ENCODE measurements at places on chromosomes 7 and 10.

GRCh38 chr7:32089256-32089655, 19.0 kb upstream of the PDE1C start:
- no peak for DNase-seq

GRCh38 chr7:94053532-94053931, 49.4 kb upstream of the BET1 start:
- no peak for DNase-seq

- DNase-seq = no peak
These were observed 10.4 kb upstream of the USP54 start for GRCh38 chr10:73601486-73601921.

DNA sequence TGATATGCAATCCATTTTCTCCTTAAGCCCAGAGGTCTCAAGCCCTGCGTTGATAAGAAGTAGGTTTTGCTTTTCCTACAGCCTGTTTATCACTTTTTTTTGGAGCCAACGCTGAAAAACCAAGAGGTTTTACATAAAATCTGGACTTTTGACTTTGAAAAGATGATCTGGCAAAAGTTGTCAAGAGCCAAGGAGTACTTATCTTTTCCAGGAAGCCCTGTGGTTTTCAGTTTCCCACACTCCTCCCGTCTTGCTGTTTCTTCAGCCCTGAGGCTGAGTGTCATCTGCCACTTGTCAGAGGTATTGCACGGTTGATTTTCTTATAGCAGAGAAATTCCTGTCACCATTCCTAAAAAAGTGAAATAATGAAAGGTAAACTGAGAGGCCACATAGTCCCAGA, 108.7 kb downstream of the TYW1 start:
- no peak for DNase-seq

- DNase-seq = no peak
These were observed 3.1 kb upstream of the PAPSS2 start for GRCh38 chr10:87656431-87657072.

DNA sequence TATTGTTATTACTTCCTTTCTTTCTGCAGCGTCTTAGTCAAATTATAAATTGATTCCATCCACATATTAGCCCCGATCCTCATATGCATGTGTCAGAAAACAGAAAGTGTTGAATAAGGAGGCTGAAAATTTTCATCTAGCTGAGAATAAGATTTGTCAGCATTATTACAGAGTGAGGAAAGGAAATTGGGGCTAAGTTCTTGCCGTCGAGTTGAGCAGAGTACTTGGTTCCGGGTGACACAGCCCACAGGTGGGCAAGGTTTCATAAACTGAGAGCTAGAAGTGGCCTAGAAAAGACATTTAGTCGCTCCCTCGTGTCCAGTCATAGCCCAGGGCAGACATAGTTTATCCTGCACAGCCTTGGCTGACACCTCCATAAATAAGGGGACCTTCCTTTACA, 461.7 kb upstream of the GALNT17 start:
- DNase-seq = no peak

- DNase-seq = no peak
These were observed 91.7 kb upstream of the IFRD1 start for GRCh38 chr7:112358513-112358912.

GRCh38 chr7:19242246-19242645, 97.0 kb upstream of the FERD3L start:
- no peak for DNase-seq

DNA sequence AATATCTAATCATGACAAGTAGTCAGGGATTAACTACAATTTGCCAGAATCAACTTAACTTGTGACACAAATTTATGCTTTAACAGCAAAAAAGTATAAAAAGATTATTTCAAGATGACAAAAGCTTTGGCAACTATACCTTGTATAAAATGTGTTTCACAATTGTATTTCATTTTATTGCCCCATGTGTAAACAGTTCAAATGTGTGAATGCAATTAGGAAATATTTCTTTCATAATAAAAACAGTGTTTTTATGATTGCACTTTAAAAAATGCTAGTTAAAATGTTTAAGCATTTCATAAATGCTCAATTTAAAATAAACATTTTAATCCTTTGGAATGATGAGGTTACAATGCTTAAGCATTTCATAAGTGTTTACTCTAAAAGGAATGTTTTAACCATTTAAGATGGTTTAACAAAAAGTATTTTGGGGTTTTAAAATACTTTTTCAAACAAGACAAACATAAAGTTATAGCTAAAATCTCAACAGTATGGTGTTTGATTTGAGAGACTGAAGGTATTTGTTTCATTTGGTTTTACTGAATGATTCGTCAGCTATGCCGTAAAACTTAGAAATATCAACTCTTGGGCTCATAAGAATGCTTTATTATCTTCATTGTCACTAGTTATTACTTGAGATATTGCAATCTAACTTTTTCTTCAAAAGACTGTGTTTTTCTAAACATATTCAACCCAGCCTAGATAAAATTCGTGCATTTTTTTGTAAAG, 50.1 kb downstream of the SFTPD start:
- DNase-seq = no peak

DNA sequence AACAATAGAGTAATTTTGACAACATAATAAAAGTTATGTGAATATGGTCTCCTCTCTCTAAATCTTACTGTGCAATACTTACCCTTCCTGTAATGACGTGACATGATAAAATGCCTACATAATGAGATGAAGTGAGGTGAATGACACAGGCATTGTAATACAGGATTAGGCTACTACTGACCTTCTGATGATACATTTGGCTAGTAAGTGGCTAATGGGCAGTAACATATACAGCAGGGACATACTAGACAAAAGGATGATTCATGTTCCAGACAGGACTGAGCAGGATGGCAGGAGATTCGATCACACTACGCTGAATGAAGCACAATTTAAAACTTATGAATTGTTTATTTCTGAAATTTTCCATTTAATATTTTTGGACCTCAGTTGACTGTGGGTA, 4.7 kb downstream of the C10orf88 start:
- no peak for DNase-seq

DNA sequence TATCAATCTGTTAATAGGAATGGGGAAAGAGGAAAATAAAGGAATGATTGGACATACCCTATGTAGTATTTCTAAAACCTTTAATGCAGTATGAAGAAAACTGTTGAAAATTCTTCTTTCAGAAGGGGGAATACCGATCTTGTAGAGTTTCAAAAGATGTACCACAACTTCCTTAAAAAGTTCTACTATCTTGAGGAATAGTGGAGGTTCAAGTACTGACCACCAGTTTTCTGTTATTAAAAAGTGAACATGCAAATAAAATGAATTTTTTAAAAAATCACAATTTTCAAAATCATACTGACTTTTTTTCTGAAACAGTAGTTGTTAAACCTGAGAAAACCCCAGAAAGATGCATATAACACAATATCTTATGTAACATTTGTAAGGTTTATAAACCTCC, 86.5 kb downstream of the HERC4 start:
- DNase-seq = no peak

DNA sequence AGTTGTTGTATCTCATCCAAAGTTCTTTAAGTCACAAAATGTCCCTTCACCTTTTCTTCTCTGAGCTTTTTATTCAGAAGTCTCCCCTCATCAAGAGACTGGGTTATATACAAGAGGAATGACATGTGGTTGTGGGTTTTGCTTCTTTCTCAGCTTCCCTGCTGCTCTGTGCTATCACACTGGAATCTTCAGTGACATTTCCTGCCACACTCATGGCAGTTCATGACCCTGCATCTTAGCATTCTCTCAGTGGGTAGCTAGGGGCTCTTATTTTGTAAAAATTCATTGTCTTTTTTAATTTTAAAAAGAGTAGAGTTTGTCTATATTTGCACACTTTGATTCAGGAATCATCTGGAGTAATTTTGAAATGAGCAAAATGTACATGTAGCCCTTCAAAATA, 236.9 kb upstream of the TMEM229A start:
- DNase-seq = no peak

- DNase-seq = no peak
These were observed 128.1 kb upstream of the VIPR2 start for GRCh38 chr7:159272739-159273138.

DNA sequence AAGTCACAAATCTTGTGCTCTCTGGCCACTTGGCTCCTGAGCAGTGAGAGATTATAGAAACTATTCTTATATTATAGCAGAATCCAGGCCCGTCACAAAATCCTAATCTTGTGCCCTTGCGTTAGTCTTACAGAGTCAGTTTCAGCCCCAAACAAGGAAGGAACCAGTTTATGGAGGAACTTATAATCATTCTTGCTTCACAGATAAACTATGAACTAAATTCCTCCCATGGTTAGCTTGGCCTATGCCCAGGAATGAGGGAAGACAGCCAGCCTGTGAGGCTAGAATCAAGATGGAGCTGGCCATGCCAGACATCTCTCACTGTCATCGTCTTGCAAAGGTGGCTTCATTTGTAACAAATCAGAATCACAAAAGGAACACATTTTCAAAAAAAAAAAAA, 199.7 kb upstream of the PITRM1 start:
- DNase-seq = no peak

DNA sequence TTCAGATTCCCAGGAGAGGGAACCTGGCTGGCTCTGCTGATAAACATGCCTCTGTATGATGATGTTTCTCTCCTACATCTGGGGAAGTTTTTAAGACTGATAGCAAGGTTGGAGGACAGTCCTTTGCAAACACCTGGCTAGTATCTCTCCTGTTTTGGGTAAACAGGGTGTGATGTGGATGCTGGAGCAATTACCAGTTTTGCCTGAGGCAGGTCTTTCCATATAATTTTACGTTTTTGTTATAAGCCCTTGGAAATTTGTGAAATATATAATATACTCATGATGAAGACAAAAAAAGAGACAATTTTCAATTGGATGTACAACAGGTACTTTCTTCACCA, 138.6 kb downstream of the ADAM22 start:
- no peak for DNase-seq

DNA sequence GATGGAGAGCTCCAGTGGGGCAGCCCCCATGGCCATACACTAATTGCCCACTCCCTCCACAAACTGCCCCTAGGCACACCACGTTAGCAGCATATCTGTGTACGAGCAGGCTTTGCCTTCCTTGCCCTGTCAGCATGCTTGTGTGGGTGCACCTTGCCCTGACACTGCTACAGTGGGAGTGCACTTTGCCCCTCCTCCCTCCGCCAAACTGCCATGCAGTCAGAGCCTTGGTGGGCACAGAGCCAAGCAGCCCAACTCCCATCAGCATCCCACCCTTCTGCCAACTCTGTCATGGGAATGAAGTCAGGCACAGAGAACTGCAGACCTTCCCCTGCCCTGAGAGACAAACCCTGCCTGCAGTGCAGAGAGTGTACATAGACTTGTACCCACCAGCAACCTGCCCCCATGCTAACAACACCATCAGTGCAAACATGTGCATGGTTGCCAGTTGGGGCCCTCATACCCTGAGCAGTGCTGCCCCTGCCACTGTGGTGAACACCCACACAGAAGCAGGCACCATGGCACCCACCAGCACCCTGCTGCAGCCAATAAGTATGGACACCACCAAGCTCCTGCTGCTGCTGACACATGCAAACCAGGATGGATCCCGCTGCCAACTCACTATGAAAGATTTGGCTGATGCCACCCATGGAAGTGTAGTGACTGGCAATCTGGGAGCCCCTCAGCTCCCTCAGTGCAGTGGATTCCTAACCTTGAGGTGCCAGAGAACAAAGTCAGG, 1197.7 kb upstream of the CELF2 start:
- DNase-seq = no peak

GRCh38 chr7:91062713-91063112, 201.5 kb upstream of the FZD1 start:
- DNase-seq = no peak

DNA sequence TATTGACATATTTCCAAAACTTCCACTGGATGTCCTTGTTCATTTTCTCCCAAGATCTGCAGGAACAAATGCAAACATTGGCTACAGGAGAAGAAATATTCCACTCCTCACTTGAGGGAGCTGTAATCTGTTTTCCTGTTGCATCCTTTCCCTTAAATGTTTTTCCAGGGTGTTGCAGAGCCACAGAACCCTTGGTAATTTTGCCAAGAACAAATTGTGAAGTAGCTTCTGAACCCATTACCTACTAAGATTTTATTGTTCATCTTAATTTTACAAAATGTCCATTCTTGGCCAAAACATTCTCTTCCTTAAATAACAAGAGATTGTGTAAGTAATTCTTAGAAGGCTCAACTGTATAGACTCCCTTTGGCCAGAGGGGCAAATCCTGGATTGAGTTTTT, 177.0 kb downstream of the GNAT3 start:
- DNase-seq = no peak

GRCh38 chr10:72540193-72540807, 85.6 kb downstream of the MICU1 start:
- DNase-seq = no peak

GRCh38 chr7:139341058-139341775, at the start of gene FMC1:
FMC1 (plus strand) TSS chr7:139341337; CDS start chr7:139341385, 48 bp downstream.
- DNase-seq = peak; percentile 89

- DNase-seq = no peak
These were observed 15.5 kb downstream of the TWIST1 start for GRCh38 chr7:19101909-19102308.

DNA sequence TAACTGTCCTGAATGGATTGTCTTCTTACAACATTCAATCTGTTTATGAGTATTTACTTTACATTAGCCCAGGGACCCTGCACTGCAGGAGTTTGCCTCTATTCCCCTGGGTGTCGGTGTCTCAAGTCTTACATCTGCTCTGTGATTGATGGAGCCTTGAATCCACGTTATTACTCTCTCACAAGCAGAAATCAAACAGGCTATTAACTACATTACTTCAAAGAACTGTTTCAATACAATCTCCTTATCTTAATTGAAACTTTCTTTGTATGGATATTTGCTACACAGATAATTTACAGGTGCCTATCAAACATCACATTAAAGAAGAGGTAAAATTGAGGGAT, 3.1 kb upstream of the ARID5B start:
- no peak for DNase-seq

DNA sequence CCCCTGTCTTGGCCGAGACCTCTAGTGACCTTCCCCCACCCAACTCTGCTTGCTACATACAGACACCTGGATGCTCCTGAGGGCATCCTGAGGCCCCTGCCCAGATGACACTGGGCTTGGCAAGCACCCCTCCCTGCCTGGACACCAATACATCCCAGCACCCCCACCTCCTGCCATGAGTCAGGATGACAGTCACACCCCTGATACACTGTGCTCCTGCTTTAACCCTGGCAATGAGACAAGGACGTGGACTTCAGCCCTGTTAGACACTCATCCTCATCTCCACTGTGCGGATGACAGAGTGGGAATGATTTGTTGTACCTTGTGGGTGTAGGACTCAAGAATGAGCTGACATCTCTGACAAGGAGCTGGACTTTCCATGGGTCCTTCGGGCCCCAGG, 186.3 kb upstream of the ADCY1 start:
- no peak for DNase-seq

DNA sequence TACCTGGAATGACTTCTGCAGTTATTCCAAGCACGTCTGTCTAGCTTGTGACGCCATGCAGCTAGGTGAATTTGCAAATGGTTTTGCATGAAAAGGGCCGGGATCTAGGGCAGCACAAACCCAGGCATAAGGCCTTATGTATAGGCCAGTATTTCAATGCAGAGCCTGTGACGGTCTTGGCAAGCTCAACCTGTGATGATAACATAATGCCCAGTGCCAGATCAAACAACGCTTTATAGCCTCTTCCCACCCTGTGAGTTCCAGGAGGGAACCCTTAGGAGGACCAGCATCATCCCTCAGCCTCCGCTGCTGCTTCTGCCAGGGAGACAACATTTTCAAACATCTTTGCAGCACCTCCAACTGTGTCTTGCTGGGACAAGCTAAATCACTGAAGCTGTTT, 390.7 kb downstream of the INHBA start:
- no peak for DNase-seq

- no peak for DNase-seq
These were observed 132.1 kb downstream of the CCDC3 start for GRCh38 chr10:12869427-12869826.

GRCh38 chr10:30897547-30897946, 134.1 kb downstream of the ZNF438 start:
- no peak for DNase-seq

Measured in CD14-positive monocyte (primary cell).